ENCODE measurements at places on chromosomes 1 and 21. TPM values are rescaled to one million over a fixed set of nuclear protein-coding genes. Genes with fewer than 3 reads are reported as not detected.

The AMY2A gene
- not detected for total RNA-seq

The DIRAS3 gene
- 1.8 TPM for total RNA-seq

The MMP23B gene
- total RNA-seq, result 4.6 TPM

The FCRL4 gene
- total RNA-seq, result not detected

The AXDND1 gene
- total RNA-seq, result 0.17 TPM

The THBS3 gene
- total RNA-seq, result 38.3 TPM

The A3GALT2 gene
- not detected for total RNA-seq

The KNCN gene
- not detected for total RNA-seq

The WLS gene
- 156 TPM for total RNA-seq

The AVPR1B gene
- total RNA-seq, result not detected

The RAP1GAP gene
- 0.26 TPM for total RNA-seq

The EPHA10 gene
- total RNA-seq, result under 0.01 TPM

The ERMAP gene
- 37.2 TPM for total RNA-seq

The PLA2G2C gene
- total RNA-seq, result not detected

The GRIK3 gene
- not detected for total RNA-seq

The ST6GALNAC5 gene
- total RNA-seq, result 1.3 TPM

The PDZK1IP1 gene
- total RNA-seq, result not detected

- H3K27ac ChIP-seq, result no peak overlapping the region
- H3K4me1 ChIP-seq, result no peaks in the 10 kb centered on the region
- no peaks in the 10 kb centered on the region for H3K27me3 ChIP-seq
- peaks cover 4% of the 10 kb centered on the region for H3K36me3 ChIP-seq
- H3K4me3 ChIP-seq, result no peak overlapping the region
Observed at GRCh38 chr21:28937737-28938136, 54.9 kb downstream of the LTN1 start.

DNA sequence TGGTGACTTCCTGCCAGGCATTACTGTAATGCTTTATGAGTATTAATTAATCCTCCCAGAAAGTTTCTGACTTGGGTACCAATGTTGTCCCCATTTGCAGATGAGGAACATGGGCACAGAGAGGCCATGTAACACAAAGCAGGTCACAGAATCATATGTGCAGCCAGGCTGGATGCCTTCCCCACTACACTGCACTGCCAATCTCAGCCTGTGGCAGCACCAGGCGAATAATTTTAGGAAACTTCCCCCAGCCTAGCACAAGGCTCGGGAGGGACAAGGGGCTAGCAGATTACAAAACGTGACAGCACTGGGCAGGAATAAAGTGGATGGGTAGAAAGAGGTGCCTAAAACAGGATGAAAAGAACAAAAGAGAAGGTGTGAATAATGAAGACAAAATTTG lies 331.7 kb upstream of the PROX1 start:
- DNase-seq, result no peak
- H3K36me3 ChIP-seq, result no peaks in the 10 kb centered on the region
- H3K27me3 ChIP-seq, result no peaks in the 10 kb centered on the region
- no peaks in the 10 kb centered on the region for H3K4me1 ChIP-seq
- no peak overlapping the region for H3K4me3 ChIP-seq

DNA sequence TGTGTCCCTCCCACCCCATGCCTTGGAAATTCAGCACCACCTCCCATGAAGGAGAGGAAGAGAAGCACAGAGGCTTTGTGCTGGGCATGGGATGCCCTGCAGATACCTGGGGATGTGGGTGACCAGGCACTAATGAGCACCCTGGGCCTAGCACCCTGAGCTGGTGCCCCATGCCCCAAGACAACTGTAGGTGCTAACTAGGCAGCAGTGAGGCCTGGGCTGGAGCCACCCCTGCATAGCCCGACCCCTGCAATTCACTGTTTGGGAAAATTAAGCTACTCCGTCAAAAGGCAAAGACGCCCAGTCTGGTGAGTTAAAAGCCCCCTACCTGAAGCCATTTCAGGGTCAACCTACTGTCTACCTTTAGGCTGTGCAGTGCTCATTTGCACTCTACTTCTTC lies 5.4 kb downstream of the KCNA2 start:
- no peak overlapping the region for H3K27ac ChIP-seq
- no peak for DNase-seq
- H3K36me3 ChIP-seq, result no peaks in the 10 kb centered on the region
- peaks cover 19% of the 10 kb centered on the region for H3K27me3 ChIP-seq

GRCh38 chr1:187877220-187877619 lies 1048.5 kb downstream of the PLA2G4A start:
- H3K4me3 ChIP-seq, result no peak overlapping the region
- no peaks in the 10 kb centered on the region for H3K27me3 ChIP-seq
- DNase-seq, result no peak

DNA sequence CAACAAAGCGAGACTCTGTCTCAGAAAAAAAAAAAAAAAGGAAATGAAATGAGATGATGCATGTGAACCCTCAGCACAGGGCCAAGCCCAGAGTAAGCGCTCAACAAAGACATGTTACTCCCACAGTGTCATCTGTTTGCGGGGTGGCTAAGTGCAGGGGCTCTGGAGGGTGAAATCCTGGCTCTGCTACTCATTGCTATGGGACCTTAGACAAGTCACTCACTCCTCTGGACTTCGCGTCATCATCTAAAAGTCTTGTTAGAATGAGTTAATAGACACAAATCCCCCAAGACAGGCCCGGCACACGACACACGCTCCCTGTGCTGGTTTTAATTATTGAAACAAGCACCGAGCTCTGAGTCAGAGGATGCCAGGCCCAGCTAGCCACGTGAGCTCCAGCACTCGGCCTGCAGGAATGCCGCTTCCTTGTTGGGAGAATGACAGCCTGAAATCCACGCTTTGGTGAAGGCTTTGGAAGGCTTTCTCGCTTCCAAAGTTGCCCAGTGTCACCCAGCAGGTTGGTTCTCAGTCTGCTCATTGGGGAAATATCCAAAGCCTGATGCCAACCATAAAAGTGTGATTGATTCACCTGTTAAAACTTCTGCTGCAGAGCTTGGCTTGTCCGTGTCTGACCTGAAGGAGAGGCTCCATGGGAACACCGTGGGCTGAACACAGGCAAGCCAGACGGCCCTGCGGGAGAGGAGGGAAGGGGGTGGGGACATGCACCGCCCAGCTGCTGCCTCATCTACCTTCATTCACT lies 36.7 kb upstream of the TARDBP start:
- peak; percentile 88 for DNase-seq
- no peak overlapping the region for H3K4me3 ChIP-seq
- peaks cover 4% of the 10 kb centered on the region for H3K4me1 ChIP-seq
- no peaks in the 10 kb centered on the region for H3K27me3 ChIP-seq
- H3K27ac ChIP-seq, result peak overlapping the region; percentile 28

- H3K4me1 ChIP-seq, result peaks cover 3% of the 10 kb centered on the region
- DNase-seq, result no peak
- H3K27ac ChIP-seq, result no peak overlapping the region
- H3K4me3 ChIP-seq, result no peak overlapping the region
- no peaks in the 10 kb centered on the region for H3K27me3 ChIP-seq
Observed at GRCh38 chr1:97502360-97502759, 418.5 kb downstream of the DPYD start.

GRCh38 chr1:165287781-165288180 lies 68.7 kb downstream of the LMX1A start:
- no peaks in the 10 kb centered on the region for H3K4me1 ChIP-seq
- no peak for DNase-seq
- no peaks in the 10 kb centered on the region for H3K36me3 ChIP-seq
- H3K27ac ChIP-seq, result no peak overlapping the region
- no peak overlapping the region for H3K4me3 ChIP-seq

DNA sequence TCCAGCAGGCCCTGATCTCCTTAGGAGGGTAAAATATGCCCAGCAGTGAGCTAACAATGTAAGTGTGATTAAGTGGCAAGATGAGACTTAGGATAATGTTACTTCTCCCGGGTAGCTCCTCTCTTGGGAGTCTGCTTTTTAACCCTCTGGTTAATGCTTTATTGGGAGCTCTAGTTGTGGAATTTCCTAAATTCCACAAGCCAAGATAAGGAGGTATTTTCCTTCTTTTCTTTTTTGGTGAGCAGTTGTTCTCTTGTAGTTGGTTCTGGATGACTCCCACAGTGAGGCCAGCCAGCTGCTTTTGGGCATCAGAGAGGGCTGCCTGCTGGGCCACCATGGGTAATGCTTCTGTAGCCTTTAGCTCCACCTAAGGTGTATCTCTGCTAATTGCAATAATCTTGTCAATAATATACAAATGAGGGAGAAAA lies 19.3 kb downstream of the C1orf52 start:
- DNase-seq, result peak; percentile 35
- no peak overlapping the region for H3K27ac ChIP-seq
- peaks cover 3% of the 10 kb centered on the region for H3K27me3 ChIP-seq
- H3K4me1 ChIP-seq, result no peaks in the 10 kb centered on the region

DNA sequence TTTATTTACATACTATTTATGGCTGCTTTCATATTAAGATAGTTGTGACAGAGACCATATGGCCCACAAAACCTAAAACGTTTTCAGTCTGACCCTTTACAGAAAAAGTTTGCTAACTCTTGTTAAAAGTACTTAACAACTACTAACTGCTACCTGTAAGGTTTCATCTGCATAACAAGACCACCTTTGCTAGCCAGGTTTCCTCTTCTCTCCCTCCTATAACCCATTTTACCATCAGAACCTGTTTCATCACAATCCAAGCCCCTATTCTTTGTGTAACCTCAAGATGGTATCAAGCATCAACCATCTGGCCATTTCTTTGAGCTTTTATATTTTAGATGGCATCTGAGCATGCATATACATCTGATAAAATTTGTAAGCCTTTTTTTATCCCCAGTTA lies 305.4 kb downstream of the HHIPL2 start:
- no peak overlapping the region for H3K27ac ChIP-seq
- no peak for DNase-seq
- no peaks in the 10 kb centered on the region for H3K27me3 ChIP-seq
- no peaks in the 10 kb centered on the region for H3K36me3 ChIP-seq
- peaks cover 2% of the 10 kb centered on the region for H3K4me1 ChIP-seq
- no peak overlapping the region for H3K4me3 ChIP-seq

GRCh38 chr1:115183158-115183557 lies 93.9 kb upstream of the TSPAN2 start:
- no peaks in the 10 kb centered on the region for H3K36me3 ChIP-seq
- no peak for DNase-seq
- no peaks in the 10 kb centered on the region for H3K27me3 ChIP-seq
- no peak overlapping the region for H3K27ac ChIP-seq

GRCh38 chr1:235883261-235883927 lies 16.7 kb upstream of the LYST start:
- no peaks in the 10 kb centered on the region for H3K27me3 ChIP-seq
- H3K27ac ChIP-seq, result peak overlapping the region; percentile 44
- no peaks in the 10 kb centered on the region for H3K36me3 ChIP-seq

DNA sequence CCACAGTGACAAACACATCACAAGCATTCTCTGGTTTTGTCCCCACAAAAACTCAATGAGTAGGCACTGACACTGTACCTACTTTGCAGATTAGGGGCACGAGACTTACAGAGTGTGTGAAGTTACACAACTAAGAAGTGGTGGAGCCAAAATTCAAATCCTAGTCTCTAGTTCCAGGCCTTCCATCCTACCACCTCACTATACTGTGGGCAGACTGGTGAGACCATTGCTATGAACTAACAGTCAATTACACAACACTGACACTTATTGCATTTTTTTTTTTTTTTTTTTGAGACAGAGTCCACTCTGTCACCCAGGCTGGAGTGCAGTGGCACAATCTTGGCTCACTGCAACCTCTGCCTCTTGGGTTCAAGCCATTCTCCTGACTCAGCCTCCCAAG lies 71.4 kb downstream of the KCNN3 start:
- H3K4me1 ChIP-seq, result no peaks in the 10 kb centered on the region
- no peaks in the 10 kb centered on the region for H3K36me3 ChIP-seq
- DNase-seq, result no peak
- H3K4me3 ChIP-seq, result no peak overlapping the region
- peaks cover 31% of the 10 kb centered on the region for H3K27me3 ChIP-seq

GRCh38 chr1:16120407-16120806 lies 35.5 kb downstream of the EPHA2 start:
- H3K4me3 ChIP-seq, result no peak overlapping the region
- peaks cover 10% of the 10 kb centered on the region for H3K36me3 ChIP-seq
- H3K27ac ChIP-seq, result no peak overlapping the region
- no peak for DNase-seq

- peak overlapping the region; percentile 49 for H3K27ac ChIP-seq
- H3K27me3 ChIP-seq, result no peaks in the 10 kb centered on the region
- no peaks in the 10 kb centered on the region for H3K36me3 ChIP-seq
- peak overlapping the region; percentile 56 for H3K4me3 ChIP-seq
Observed at GRCh38 chr1:204074274-204075138, 1.6 kb downstream of the SOX13 start.

DNA sequence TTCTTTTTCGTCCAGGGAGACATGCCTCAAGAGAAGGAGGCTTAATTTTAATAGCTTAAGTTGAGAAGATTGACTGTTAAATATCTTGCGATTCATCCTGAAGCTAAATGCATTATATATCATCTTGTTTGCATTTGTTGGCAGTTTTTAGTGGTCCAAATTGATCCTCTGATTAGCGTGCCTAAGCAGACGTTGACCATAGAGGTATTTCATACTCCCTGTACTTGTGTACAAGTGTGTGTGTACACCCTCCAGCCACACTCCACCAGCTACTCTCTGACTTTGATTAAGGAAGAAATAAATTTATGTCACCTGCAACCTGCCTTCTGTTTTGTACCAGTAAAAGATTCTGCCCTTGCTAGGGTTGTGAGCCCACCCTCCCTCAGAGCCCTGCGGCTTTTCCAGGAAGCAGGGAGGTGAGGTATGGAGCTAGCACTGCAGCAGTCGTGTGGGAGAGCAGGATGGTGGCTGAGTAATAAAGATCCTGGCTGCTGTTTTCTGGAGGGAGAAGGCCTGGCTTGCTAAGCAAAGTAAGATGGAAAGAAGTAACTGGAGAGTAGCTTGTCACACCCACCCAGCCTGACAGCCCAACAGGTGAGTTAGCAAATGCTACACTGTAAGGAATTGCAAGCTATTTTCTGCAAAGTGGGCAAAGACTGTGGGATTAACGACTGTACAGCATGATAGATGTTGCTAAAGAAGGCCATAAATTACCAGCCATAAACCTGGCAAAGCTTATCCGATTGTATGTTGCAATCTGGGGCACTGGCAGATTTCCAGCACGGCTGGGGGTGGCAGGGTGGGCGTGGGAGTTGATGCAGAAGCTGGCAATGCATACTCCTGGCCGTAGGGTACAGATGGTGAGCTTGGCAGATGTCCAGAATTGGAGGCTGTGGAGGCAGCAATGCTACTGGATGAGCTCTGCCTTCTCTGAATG lies 170.2 kb downstream of the TNR start:
- H3K4me3 ChIP-seq, result no peak overlapping the region
- no peaks in the 10 kb centered on the region for H3K27me3 ChIP-seq
- DNase-seq, result no peak
- no peak overlapping the region for H3K27ac ChIP-seq
